ENCODE measurements at places on chromosomes 4 and X.

DNA sequence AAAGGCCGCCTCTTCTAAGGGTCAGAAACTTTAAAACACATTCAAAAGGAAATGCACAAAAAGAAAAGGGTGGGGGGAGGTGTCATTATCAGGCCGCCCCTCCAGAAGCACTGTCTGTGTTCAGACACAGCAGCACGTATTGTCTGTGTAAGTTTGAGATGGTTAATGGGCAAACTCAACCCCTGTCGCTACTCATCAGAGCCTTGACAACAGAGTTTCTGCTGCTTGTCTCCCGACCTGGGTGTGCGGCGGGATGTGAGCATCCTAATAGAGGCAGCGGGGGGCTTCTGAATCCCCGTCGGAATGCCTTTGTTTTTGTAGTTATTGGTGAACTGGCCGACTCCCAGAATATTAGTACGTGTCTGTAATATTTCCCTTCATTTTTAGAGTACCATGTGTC, 158.9 kb downstream of the DCTD start:
- DNase-seq = no peak

- no peak for DNase-seq
These were observed 1.4 kb upstream of the SORCS2 start for GRCh38 chr4:7190691-7191545.

DNA sequence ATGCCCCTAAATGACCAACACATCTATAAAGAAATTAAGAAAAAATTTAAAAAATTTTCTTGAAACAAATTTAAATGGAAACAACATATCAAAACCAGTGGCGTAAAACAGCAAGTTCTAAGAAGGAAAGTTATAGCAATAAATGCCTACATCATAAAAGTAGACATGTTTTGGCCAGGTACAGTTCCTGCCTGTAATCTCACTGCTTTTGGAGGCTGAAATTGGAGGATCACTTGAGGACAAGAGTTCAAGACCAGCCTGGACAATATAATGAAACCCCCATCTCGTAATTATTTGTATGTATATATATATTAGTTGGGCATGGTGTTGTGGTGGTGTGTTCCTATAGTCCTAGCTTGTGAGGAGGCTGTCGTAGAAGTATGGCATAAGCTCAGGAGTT, 672.4 kb upstream of the GRID2 start:
- DNase-seq = no peak

DNA sequence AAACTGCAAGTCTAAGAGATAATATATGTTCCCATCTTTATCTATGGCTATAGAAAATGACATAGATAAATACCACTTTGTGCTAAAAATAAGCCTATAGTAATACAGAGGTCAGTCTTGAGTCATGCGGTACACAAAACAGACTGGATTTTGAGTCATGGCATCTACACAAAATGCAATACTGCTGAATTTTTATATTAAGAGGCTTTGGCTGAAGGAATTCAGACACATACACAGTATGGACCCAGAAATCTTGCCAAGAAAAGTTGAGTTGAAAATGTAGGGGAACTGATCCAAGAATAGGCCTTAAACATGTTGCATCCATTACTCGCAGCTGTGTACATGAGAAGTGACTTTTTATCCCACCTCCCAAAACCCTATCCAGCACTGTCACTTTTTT, 184.4 kb downstream of the TENM3 start:
- DNase-seq = no peak

- DNase-seq = no peak
These were observed 40.4 kb downstream of the COL4A6 start for GRCh38 chrX:108397627-108398391.

- DNase-seq = peak; percentile 5
These were observed 646 bp downstream of the TIGD4 start for GRCh38 chr4:152778656-152779512.

DNA sequence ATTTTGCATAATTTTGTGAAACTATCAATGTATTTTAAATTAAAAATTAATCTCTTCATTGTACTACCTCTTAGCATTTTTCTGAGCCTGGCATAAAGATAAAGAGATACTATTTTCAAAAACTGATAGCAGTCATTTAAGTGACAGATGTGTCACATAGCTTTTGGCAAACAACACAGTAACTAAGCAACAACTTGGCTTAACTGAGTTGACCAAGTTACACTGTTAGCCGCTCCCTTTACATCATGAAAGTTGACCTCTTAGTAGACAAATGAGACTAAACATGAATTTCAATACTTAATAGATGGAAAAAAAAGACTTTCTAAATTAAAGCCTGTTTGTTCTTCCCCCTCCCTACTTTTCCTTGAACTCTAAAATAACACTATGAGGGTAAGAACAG, 62.0 kb downstream of the ATP8A1 start:
- no peak for DNase-seq

DNA sequence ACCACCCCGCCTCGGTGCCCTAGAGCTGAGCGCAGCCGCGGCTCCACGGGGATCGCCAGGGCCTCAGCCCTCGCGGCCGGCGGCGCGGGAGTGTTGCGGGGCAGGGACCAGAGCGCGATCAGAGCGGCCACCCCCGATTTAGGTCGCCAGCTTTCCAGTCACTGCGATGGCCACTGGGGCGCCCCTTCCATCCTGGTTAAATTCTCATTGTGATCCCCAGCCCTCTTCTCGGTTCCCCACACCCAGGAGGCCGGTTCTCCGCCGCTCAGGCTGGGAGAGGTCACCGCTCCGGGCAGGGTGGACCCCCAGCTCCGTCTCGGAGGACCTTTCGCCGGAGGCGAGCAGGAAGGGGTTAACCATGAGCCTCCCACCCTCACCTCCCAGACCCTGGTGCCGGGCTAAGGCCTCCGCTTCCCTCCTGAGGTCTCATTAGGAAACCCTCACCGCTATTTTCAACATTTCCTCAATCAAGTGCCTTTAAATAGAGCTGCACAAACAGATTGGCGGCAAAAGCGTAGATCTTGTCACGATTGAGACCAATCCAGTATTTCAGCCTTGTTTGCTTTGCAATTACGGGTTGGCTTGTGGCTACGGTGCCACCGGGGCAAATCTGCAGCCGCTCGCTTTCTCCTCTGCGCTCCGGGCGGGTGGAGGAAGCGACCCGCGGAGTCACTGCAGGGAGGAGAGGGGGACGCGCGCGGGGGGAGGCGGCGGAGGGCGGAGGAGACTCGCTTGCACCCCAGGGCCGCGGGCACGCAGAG, 8.3 kb upstream of the HAND2 start:
- no peak for DNase-seq

DNA sequence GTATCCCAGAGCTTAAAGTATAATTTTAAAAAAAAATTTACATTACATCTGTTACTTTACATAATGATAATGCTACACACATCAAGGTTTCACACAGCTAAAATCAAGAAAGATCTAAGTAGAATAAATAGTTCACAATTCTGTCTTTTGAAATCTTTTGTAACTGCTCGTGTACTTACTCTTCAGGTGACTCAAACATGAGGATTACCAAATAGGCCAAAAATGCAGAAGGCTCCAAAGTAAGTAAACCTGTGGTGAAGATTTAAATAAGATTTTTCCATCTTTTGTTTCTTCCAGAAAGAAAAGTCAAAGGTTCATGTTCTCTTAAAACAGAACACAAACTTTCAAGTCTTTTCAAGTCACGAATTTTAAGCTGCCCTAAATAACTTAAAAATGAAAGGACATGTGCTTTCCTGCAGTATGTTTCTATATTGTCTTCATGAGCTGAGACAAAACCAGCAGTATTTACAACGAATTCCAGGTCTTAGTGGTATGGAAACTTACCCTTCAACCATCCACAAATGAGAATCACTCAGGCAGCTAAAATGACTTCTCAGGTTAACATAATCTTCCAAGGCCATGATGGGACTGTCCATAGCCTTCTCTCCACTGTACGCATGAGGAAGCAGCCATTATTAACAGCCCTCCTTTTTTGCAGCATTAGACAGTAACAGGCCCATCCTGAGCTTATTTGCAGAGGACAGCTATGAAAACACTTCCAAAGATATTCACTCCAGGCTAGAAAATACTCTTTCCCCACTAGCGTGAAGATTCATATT, 172.8 kb upstream of the EDNRA start:
- DNase-seq = no peak

- no peak for DNase-seq
These were observed 69.8 kb downstream of the PTTG2 start for GRCh38 chr4:38030023-38030422.

DNA sequence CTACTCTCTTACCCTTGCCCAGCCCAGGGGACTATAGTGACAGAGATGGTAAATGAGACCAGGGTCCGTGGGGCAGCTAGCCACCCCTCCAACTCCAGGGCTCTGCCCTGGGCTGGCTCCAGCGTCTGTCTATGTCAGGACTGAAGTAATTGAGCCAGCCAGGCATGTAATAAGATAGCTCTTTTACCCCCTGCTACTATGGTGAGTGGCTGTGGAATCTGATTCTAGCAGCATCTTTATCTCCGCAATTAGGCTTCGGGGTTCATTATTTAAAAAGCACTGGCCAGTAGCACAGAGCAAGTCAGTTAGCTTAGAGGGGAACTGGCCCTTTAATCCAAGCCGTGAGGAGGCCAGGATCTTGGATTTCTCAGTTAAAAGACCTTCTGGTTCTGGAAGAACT, 123.3 kb upstream of the RAI2 start:
- DNase-seq = no peak

DNA sequence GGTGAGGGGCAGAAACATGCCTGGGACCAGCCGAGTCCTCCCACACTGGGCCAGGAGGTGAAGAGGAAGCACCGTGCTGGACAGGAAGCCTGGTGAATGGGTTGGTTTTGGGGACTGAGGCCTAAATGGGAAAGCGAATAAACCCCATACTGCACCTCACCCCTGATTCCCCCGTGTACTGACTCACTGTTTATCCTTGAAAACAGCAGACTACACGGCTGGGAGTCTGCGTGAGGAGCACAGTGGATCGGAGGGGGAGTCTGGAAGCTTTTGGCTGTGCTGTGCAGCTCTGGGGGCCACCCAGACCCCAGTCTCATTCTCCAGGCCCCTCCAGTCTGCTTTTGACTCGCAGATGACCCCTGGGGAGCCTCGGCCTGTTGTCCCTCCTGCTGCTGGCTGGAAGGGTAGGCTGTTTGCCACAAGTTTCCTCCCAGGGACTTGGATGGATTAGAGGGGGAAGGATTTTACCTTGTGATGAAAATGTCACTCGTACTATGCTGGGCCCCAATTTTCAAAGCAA, 90.0 kb downstream of the PSAPL1 start:
- DNase-seq = no peak

DNA sequence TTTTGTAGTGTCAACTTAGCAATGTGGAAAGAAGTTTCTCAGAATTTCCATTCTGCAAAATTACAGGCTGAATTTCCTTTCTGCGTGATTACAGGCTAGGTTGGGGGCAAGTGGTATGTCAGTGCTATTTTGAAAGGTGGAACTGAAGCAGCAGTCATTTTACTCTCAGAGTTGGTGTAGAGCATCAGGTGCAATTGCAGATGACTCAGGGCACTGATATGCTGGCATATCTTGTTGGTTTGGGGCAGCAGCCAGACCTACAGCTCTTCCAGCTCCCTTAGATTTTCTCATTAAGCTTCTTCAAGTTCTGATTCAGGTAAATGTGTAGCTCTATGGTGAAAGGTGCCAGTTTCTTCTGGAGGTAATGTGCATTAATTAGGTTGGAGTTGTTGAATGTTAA, 930.7 kb upstream of the PCDH10 start:
- no peak for DNase-seq

GRCh38 chrX:22690116-22690515, 309.6 kb upstream of the DDX53 start:
- no peak for DNase-seq

DNA sequence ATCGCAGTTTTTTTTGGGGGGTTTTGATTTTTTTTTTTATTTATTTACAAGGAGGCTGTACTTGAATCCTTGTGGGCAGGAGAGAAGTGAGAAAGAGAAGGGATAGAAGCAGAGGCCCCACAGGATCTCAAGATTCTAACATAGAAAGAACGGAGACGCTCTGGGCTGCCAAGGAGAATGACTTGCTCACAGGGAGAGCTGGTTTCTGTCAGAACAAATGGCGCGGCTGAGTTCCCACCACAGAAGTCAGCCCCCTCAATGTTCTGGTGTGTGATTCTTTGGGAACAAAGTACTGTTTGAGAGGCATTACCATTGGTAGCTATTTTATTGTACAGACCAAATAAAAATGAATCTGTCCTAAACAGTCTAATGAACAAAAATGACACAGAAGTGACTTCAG, 80.6 kb downstream of the ATXN3L start:
- no peak for DNase-seq

GRCh38 chr4:71460371-71460770, 121.6 kb downstream of the SLC4A4 start:
- DNase-seq = no peak

GRCh38 chr4:82057990-82058544, 315.7 kb downstream of the HNRNPD start:
- DNase-seq = no peak

GRCh38 chr4:156102411-156102810, 148.7 kb upstream of the CTSO start:
- no peak for DNase-seq

DNA sequence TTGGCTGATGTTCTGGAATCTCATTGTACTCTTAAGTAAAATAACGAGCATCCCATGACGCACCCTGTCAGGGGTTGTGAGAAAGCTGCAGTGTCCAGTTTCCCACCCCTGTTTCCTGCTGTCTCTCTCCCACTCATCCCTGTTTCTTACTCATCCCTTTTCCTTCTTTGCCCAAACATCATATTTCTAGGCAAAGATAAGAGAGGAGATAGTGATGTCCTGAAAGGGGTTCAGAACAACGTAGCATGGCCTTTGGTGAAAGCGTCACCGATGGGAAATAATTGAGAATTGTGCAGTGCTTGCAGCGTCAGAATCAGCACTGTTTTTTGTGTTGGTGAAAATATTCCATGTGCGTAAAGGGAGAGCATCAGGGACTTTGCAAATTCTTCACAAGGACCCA, 23.5 kb upstream of the TMEM165 start:
- no peak for DNase-seq

DNA sequence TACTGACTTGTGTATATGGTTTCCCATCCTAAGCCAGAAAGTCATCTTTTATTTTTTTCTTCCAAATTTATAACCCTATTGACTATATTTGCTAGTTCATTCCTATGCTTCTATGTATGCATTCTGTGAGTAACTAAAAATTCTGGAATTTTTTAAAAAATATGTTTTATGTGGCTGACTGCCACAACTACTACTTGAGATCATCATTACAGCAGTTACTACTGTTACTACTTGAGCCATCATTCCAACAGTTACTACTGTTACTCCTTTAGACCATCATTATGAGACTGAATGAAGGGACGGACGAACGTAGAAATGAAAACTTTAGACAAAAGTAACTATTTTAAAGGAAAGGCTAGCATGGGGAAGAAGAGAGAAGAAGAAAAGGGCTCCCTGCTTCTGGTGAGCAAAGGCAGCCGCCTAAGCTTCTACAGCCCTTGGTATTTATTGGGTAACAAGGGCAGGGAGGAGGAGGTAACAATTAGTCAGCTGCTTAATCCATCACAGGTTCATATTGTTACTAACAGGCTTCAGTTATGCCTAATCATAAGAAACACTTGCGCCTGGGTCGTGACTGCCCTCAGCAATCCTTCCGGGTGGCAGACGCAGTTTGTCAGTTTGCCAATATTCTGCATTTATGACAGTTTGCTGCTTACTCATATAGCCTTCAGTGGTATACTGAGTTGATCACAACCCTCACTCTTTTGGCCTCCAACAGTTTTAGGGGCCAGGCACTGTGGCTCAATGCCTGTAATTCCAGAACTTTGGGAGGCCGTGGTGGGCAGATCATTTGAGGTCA, 80.4 kb downstream of the PDLIM5 start:
- DNase-seq = no peak

GRCh38 chrX:54926978-54927377, 6.4 kb downstream of the TRO start:
- DNase-seq = no peak
